ENCODE measurements at places on chromosomes 1 and 21. TPM values are rescaled to one million over a fixed set of nuclear protein-coding genes. Genes with fewer than 3 reads are reported as not detected.

LCE3D gene
- polyA plus RNA-seq, result not detected

IARS2 gene
- 76.8 TPM for polyA plus RNA-seq

FAM163A gene
- polyA plus RNA-seq, result not detected

DNA sequence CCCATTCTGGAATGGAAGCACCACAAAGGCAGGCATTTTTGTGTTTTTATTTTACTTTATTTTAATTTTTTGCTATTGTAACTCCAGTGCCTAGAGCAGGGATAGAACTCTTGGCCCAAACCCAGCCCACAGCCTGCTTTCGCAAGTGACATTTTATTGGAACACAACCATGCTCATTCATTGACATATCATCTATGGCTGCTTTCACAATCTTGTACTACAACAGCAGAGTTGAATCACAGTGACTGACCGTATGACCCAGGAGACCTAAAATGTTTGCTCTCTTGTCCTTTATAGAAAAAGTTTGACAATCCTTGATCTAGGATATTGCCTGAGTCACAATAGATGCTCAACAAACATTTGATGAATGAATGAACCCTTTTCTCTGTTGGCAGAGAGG, 83.9 kb upstream of the ATP1A1 start:
- DNase-seq, result no peak

DNA sequence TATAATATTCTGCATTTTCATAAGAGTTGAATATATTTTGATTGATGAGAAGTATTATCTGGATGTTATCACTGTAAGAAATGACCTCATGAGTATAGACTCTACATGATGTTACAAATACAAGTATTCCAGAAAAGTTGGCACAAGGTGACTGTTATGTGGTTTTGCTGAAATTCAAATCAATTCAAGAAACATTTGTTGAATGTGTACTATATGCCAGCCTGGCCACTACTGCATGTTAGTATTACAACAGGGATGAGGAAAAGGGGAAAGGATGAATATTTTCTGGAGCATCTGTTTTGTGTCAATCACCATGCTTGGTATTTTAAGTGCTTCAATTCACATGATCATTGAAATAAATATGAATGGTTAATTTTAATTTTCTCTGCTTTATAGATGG, 250.9 kb upstream of the PBX1 start:
- no peak for DNase-seq

- no peak for DNase-seq
These were observed 49.4 kb downstream of the LGR6 start for GRCh38 chr1:202243006-202243405.

DNA sequence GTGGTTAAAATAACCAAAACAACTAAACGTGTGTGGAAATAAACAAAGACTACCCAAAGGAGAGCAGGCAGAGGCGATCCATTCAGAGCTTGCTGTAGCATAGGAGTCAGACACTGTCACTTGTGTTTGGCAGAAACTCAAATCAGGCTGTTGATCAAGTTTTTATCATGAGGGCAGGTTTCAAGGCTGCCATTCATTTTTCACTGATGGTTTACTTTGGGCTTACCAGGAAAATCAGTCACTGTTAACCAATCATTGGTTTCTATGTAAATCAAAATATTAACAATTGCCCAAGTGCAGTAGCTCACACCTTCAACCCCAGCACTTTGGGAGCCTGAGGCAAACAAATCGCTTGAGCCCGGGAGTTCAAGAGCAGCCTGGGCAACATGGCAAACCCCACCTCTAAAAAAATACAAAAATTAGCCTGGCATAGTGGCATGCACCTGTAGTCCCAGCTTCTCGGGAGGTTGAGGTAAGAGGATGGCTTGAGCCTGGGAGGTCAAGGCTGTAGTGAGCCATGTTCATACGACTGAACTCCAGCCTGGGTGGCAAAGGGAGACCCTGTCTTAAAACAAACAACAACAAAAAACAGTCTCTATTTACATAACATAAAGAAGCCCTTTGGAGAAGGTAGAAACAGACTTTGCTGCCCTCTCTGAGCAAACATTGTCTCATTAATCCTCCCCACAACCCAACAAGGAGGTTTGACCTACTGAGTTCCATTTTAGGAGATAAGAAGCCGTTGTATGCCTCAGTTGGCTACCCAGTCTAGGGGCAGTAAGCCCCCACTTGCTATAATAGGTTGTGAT, 21.1 kb upstream of the ETS2 start:
- DNase-seq, result no peak
